ENCODE measurements at places on chromosomes 11 and 22. TPM values are rescaled to one million over a fixed set of nuclear protein-coding genes. Genes with fewer than 3 reads are reported as not detected.

GRCh38 chr11:61609980-61610366, 29.1 kb upstream of the SYT7 start:
- DNase-seq = no peak

DNA sequence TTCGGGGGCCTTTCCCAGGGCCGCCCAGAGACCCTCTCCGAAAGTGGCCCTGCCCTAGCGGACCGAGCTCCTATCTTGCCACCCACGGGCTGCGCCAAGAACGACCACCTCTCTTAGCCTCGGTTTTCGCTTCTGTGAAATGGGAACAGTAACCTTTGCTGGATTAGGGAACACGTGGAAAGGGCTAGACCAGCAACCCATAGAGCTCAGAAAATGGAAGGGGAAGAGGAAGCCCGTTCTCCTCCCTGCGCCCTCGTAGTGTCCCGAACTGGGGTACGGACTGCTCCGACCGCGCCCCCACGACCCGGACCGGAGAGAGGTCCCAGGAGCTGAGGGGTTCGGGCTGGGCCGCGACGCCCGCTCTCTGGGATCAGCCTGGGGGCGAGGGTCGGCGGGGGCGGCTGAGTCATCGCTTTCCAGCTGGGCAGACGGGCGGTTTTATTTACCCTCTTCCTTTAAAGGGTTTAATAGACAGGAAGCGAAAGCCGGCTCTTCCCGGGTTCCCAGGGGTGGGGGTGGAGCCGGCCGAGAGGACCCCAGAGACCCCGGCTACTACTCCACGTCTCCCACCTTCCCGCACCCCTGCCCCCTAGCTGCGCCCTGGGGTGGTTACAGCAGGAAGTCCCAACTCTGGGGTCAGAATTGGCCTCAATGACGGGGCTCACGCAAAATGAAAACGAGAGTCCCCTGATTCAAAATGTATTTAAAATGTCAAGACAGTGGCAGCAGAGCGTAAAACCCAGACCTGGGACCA, 907 bp upstream of the PHLDA2 start:
- DNase-seq = peak; percentile 59

DNA sequence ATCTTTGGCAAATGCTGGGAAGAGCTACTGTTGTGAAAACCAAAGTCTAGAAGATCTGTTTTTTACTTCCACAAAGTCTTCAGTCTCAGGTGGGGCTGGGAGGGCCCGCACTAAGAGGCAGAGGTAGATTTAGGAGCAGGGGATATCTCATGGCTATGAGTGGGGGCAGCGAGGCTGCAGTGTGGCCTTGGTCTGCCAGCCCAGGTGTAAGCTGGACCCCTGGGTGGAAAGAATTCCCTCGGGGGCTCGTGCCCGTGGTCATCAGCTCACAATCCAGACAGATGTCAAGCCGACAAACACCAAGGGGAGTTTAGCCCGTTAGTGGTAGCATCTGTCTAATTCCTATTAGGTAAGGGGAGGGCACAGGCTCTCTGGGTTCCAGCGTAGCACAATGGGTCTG, 9.0 kb downstream of the PKNOX2 start:
- DNase-seq = no peak

- no peak for DNase-seq
Observed at GRCh38 chr22:46459347-46460065, 77.9 kb downstream of the CELSR1 start.

Gene MICAL3
- total RNA-seq = 63.7 TPM

Gene CDKN1C
- total RNA-seq = 9.0 TPM

Gene SLC22A25
- total RNA-seq = not detected
